ENCODE measurements at places on chromosomes 3 and 15. TPM values are rescaled to one million over a fixed set of nuclear protein-coding genes. Genes with fewer than 3 reads are reported as not detected.

RGMA gene
- polyA plus RNA-seq = 2.5 TPM

CTXN2 gene
- not detected for polyA plus RNA-seq

COMMD4 gene
- polyA plus RNA-seq = 105 TPM

VPS18 gene
- polyA plus RNA-seq = 34.6 TPM

ARL13B gene
- 11.1 TPM for polyA plus RNA-seq

CLSTN2 gene
- polyA plus RNA-seq = 23.5 TPM

GHRL gene
- 12.0 TPM for polyA plus RNA-seq

SKOR1 gene
- 0.52 TPM for polyA plus RNA-seq

TPRG1 gene
- 1.2 TPM for polyA plus RNA-seq

C2CD4A gene
- polyA plus RNA-seq = 0.60 TPM

CCDC14 gene
- 12.4 TPM for polyA plus RNA-seq

FSTL1 gene
- polyA plus RNA-seq = 195 TPM

CCNL1 gene
- polyA plus RNA-seq = 125 TPM

TTLL13 gene
- polyA plus RNA-seq = 0.27 TPM

HAPLN3 gene
- polyA plus RNA-seq = 6.6 TPM

RAB7A gene
- polyA plus RNA-seq = 249 TPM

AHSG gene
- 568 TPM for polyA plus RNA-seq

SYNPR gene
- polyA plus RNA-seq = 0.46 TPM

CHMP2B gene
- polyA plus RNA-seq = 54.5 TPM

DCBLD2 gene
- polyA plus RNA-seq = 16.8 TPM

TMEM40 gene
- 1.6 TPM for polyA plus RNA-seq

IL5RA gene
- polyA plus RNA-seq = not detected

LOXL1 gene
- polyA plus RNA-seq = 136 TPM

ADAMTS9 gene
- polyA plus RNA-seq = 56.9 TPM

PRSS50 gene
- 1.6 TPM for polyA plus RNA-seq

GOLGA6L26 gene
- polyA plus RNA-seq = not detected

GOLGA6A gene
- not detected for polyA plus RNA-seq

OR5K2 gene
- polyA plus RNA-seq = not detected

XRN1 gene
- polyA plus RNA-seq = 7.3 TPM

HESX1 gene
- polyA plus RNA-seq = 0.85 TPM

FAH gene
- 90.5 TPM for polyA plus RNA-seq

CCR4 gene
- not detected for polyA plus RNA-seq

OR5K3 gene
- polyA plus RNA-seq = not detected

PDZRN3 gene
- 60.5 TPM for polyA plus RNA-seq

GABRR3 gene
- not detected for polyA plus RNA-seq

CACNA2D2 gene
- polyA plus RNA-seq = 1.5 TPM

LIPH gene
- polyA plus RNA-seq = 7.5 TPM

DUOXA1 gene
- 6.3 TPM for polyA plus RNA-seq

CCR2 gene
- not detected for polyA plus RNA-seq

GPR171 gene
- 0.51 TPM for polyA plus RNA-seq

SLCO3A1 gene
- polyA plus RNA-seq = 4.5 TPM

CD86 gene
- not detected for polyA plus RNA-seq

FANCD2OS gene
- not detected for polyA plus RNA-seq

RTP3 gene
- 1.8 TPM for polyA plus RNA-seq

LRTM1 gene
- 0.23 TPM for polyA plus RNA-seq

VEPH1 gene
- 2.5 TPM for polyA plus RNA-seq

SPTBN5 gene
- 2.6 TPM for polyA plus RNA-seq

SEMA3B gene
- 104 TPM for polyA plus RNA-seq

SAMMSON gene
- not detected for polyA plus RNA-seq

PPP2R3A gene
- polyA plus RNA-seq = 6.7 TPM
